AG04449 (cell line): ENCODE measurements at places on chromosomes 11 and 22.
A peak's percentile ranks its signal among the peaks of the same experiment; 100 is the strongest.

- no peak for DNase-seq
Observed at GRCh38 chr11:102617466-102618008, 7.6 kb downstream of the MMP20 start.

- peak; percentile 90 for DNase-seq
Observed at GRCh38 chr11:86740628-86741483, 59.5 kb upstream of the PRSS23 start.

- no peak for DNase-seq
Observed at GRCh38 chr22:44025171-44026065, 1.3 kb downstream of the PARVB start.

GRCh38 chr22:42176255-42176915 is 45.8 kb upstream of the CYP2D6 start:
- no peak for DNase-seq

- DNase-seq, result no peak
Observed at GRCh38 chr11:122336706-122337105, 220.7 kb upstream of the BLID start.

- DNase-seq, result no peak
Observed at GRCh38 chr11:7575841-7576725, 62.3 kb downstream of the PPFIBP2 start.

- peak; percentile 58 for DNase-seq
Observed at GRCh38 chr22:39013942-39014722, at the start of gene APOBEC3C. TSS of gene APOBEC3C (plus strand) at chr22:39014257. CDS start at chr22:39014363, 106 bp downstream.

DNA sequence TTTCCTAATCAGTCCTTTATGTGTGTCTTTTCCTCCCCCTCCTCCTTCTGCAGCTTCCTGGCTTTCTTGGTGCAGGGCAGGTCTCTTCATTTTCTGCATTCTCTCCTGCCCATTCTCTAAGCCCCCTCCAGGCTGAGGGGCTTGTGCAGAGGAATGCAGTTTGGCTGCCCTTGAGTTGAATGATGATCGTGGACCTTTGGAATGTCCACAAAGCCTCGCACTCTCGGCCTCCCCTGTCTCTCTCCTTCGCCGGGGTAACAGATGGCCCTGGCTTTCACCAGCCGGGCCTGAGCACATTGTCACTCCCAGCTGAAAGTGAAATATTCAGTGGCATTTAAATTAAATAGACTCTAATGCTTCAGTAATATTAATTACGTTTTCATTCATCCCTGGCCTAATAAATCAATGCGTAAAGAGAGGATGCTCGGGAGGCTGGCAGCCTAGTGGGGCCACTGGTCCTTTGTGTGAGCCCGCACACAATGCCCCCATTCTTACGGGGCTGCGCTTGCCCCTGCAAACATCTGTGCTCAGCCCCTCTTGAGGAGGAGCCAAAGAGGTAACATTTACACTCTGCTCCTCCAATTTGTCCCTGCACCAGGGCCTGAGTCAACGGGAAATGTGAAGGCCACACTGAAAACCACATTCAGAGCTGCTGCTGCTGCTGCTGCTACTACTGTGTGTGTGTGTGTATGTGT is 64.9 kb upstream of the PAX6 start:
- no peak for DNase-seq
